ENCODE measurements at places on chromosomes 7 and 10.

DNA sequence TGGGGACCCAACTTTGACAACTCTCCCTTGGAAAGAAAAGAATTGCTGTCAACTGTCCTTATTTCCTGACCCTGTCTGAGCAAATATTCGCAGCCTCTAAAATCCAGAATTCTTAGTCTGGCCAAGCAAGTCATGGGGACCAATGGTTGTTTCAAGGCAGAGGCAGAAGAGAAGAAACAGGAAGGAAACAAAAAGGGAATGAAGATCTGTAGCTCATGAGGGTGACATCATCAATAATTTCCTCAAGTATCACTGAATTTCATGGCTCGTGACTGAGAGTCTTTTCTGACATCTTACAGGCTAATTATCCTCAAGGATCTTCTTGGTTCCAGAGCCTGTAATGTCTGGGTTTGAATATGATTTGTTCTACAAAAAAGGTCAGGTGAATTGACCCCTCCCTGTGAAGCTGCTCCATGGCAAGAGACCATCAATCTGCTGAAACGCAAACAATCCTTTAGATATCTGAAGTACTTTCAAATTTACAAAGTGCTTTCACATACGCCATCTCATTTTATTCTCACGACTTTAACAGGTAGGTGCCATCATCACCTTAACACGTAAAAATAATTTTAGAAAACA, 5.8 kb downstream of the CDK6 start:
- DNase-seq: no peak

DNA sequence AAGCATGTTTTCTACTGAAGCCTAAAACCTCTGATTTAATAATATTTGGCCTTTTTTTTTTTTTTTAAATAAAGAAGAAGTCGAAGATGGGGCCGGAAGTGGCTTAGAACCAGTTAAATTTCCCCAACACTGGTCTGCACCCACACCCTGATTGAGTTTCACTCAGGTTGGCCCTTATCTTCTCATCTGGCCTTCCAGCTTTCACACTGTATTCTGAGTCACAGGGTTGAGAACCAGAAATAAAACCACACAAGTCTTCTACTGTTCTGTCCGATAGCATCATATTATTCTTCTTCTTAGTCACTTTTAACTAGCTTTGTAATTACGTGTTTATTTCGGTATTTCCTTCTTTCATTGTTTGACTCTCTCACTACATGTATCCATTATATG, 9.9 kb downstream of the ZNF365 start:
- no peak for DNase-seq

GRCh38 chr7:102012941-102013461, 195.6 kb downstream of the CUX1 start:
- peak; percentile 42 for DNase-seq

GRCh38 chr7:118059209-118059608, 124.8 kb upstream of the LSM8 start:
- no peak for DNase-seq

GRCh38 chr10:115167751-115168150, 74.6 kb downstream of the ATRNL1 start:
- DNase-seq: no peak

GRCh38 chr7:141737118-141737835, 881 bp upstream of the SSBP1 start:
- no peak for DNase-seq

- DNase-seq: no peak
These were observed 283.1 kb upstream of the NRP1 start for GRCh38 chr10:33617381-33618080.

GRCh38 chr10:112330162-112330561, 43.8 kb upstream of the ACSL5 start:
- no peak for DNase-seq

GRCh38 chr7:156466272-156466671, 174.3 kb upstream of the RNF32 start:
- DNase-seq: no peak

Measured in fibroblast of skin of left quadriceps (primary cell).